Skeletal muscle cell (primary cell): ENCODE measurements at places on chromosomes 11 and 22.

DNA sequence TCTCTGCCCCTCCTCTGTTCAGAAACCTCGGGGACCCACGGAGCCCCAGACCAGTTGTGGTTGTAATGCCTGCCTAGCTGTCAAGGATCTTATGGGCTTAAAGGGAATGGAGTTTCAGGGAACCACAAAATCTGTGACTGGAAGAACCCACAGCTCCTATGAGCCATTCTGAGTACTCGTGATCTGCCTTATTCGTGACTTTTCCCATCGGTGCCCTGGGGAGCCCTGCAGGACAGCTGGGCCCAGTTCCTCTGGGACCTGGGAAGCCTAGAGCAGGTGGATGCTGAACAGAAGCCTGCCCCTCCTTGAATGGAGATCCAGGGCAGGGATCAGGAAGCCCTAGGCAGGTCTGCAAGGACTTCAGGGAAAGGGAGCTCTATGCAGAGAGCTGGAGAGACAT, 42.1 kb upstream of the TTC12 start:
- DNase-seq = no peak

GRCh38 chr11:64367931-64368672, 9.1 kb downstream of the RPS6KA4 start:
- DNase-seq = no peak

GRCh38 chr11:46291441-46292150, 14.1 kb downstream of the CREB3L1 start:
- no peak for DNase-seq

- no peak for DNase-seq
Measured at GRCh38 chr11:84549217-84549616, 1077.9 kb downstream of the DLG2 start.

DNA sequence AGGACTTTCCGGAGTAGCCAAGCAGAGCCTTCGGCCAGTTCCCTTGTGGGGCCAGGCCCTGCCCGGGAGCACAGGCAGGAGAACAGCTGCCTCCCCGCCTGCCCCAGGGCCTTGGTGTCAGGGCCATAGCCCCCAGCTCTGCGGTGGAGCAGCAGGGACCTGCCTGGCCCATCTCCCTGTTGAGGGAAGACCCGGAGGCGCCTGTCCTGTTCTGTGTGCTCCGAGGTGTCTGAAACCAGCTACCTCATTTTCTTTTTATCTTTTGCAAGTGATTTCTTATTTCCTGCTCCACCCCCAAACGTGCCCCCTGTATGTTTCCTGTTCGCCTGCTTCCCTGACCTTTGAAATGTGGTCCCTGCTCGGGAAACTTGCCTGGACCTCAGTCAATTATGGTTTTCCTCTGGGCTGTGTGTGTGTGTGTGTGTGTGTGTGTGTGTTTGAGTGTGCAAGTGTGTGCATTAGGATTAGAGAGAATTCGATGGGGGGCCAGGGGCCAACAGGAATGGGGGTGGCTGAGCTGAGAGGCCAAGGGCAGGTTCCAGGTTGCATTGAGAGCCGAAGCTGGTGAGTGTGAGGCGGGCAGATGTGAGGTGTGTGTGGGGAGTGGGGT, 19.1 kb downstream of the LRP5 start:
- no peak for DNase-seq

DNA sequence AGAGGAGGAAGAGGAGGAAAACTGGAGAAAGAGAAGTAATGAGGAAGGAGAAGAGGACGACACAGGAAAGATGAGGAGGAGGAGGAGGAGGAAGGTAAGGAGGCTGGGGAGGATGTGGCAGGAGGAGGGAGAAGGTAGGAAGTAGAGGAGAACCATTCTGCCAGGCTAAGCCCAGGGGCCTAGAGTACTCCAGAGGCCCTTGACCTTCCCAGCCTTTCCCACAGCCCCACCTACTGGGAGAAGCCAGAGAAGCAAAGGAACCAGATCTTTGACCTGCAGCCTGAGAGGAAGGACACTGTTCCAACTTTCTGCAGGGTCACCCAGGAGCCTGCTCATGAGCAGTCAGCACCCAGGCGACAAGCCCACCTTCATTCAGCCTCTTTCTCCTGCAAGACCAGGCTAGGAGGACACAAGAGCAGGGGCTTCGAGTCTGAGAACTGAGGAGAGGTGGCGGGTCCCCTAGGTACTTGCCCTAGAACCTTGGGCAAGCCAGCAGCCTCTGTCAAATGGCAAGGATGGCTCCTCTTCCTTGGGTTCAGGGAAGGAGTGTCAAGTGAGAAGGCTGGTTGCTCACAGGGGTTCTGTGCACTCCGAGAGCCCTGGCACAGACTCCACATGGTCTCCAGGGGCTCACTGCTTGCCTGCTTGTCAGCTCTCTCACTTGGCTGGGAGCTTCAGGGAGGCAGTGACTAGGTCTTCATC, 27.9 kb upstream of the OAF start:
- DNase-seq = no peak

DNA sequence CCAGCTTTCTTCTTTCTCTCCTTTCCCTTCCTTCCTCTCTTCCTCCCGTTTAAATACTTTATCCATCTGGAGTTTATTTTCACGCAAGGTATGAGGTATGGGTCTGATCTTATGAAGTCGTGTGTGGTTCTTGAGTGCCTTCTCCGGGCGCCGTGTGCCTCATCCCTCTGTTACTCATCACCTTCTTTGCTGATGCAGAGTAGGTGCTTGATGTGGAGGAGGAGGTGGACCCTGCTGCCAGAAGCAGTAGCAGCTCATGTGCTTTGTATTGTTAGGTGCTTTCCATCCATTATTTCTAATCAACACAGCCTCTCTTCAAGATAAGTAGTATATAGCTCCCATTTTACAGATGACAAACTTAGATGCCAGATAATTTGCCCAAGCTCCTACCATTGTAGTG, 47.0 kb downstream of the TNRC6B start:
- no peak for DNase-seq

GRCh38 chr22:23400286-23400981, 179.7 kb downstream of the IGLL1 start:
- DNase-seq = no peak

DNA sequence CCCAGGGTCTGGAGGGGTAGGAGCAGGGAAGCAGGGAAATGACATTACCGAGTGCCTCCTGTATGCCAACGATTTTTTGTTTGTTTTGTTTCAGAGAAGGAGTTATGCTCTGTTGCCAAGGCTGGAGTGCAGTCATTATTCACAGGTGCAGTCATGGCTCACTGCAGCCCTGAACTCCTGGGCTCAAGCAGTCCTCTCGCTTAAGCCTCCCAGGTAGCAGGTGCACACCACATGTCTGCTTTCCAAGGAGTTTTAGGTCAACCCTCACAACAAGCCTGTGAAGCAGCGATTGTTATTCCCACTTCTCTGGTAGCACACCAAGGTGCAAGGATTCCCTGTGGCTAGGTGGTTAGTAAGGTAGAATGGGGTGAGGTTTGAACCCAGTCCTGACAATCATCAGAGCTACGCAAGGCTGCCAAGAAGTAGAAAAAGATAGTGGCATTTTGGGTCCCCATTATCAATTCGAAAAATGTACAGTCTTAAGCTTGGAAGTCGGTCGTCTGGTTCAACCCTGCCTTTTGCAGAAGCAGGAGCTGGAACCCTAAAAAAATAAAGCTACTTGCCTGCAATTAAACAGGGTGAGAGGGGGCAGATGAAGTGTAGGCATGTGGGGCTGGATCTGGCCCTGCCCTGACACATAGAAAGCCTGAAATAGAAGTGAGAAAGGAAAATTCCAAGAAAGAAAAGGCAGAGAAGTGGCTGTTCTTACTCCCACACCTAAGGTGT, 9.1 kb downstream of the UCP3 start:
- DNase-seq = no peak

DNA sequence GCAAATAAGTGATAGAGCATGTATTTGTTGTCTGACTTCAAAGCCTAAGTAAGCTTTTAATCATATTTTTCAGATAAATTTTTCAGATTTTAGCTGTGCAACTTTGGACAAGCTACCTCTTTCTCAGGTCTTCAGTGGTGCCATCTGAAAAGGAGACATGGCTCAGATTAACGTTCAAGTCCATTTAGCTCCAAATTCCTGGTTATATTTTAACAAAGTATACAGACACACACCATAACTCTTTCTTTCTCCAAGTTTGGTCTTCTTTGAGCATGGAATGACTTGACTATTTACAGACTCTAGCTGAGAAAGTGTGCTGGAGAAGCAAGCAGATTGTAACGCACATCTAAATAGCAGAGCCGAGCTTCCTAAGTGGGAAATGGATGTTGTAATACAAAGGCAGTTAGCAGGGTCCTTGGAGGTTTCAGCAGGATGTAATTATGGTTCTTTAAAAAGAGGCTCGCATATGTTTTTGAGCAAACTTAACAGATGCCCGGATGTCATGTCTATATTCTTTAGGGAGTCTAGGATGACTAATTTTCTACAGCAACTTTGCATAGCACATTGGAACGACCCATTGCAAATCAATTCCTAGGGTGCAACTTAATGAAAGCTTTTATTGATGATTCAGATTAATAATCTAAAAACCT, 128.1 kb upstream of the E2F8 start:
- DNase-seq = peak; percentile 95

DNA sequence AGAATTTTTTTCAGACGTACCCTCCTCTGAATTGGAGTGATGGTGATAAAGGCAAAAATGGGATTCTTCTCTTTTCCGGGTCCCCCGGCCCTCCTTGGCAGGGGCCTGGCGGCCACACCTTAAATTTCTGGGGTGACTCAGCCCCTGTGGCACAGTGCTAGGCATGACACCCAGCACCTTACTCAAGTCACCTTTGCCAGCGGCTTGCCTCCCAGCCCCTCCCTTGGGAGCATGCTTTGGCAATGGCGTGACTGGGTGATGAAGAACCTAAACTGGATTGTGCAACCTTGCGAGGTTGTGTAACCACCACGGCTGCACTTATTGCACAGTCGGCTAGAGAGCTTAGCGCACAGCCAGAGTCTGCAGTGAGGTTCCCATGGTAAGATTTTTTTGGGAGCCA, 16.2 kb upstream of the LDLRAD3 start:
- DNase-seq = peak; percentile 69

- DNase-seq = peak; percentile 4
Measured at GRCh38 chr11:46827995-46828394, 18.1 kb downstream of the CKAP5 start.

- DNase-seq = no peak
Measured at GRCh38 chr11:6925636-6926207, 504 bp upstream of the ZNF215 start.
